ENCODE measurements at places on chromosomes 2 and 18. TPM values are rescaled to one million over a fixed set of nuclear protein-coding genes. Genes with fewer than 3 reads are reported as not detected.

GRCh38 chr2:177753682-177754491 is 318.7 kb downstream of the PDE11A start:
- DNase-seq, result peak; percentile 83

GRCh38 chr18:13258921-13259320 is 40.4 kb downstream of the LDLRAD4 start:
- DNase-seq, result no peak

DNA sequence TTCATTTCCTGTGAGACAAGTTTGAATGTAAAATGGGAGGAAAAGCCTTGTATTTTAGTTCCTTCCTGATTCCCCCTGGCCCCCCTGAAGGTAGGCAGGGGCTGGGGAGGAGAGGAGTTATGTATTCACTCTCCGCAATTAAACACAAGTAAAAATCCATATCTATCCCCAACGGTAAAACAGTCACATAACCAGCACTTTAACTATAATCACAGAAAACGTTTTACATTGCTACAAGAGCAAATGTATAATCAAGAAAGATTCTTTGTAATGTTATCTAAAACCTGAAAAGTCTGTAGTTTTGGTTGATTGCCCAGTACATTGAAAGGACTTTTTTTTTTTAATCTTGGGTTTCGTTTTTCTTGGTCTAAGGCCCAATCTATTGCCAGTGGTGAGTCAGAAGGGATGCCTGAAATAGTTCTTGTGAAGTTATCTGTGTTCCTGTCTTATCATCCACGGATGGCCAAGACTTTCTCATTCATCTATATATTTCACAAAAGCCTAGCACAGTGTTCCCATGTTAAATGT is 34.5 kb upstream of the CCNYL1 start:
- no peak for DNase-seq

GRCh38 chr18:57428221-57429150 is 6.7 kb upstream of the ONECUT2 start:
- no peak for DNase-seq

The TBR1 gene
- total RNA-seq, result not detected

The DSG4 gene
- not detected for total RNA-seq

Data from Right ventricle myocardium superior (tissue), 1 donor.